NCI-H524 (cell line): ENCODE measurements at places on chromosomes 7 and 10.

GRCh38 chr7:4222676-4223075 lies 459.4 kb upstream of the FOXK1 start:
- DNase-seq: no peak

- no peak for DNase-seq
These were observed 35.2 kb downstream of the ATXN7L1 start for GRCh38 chr7:105840981-105841749.

GRCh38 chr7:112120696-112121217 lies 85.4 kb downstream of the DOCK4 start:
- DNase-seq: no peak

DNA sequence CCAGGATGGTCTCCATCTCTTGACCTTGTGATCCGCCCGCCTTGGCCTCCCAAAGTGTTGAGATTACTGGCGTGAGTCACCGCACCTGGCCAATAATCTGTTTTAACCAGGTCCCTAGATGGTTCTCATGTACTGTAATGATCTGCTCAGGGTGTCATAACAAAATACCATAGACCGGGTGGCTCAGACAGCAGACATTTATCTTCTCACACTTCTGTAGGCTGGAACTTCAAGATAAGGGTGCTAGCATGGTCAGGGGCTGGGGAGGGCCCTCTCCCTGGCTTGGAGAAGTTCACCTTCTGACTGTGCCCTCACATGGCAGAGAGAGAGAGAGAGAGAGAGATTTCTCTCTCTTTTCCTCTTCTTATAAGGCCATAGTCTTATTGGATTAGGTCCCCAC lies 279.4 kb upstream of the LYZL1 start:
- DNase-seq: no peak

- no peak for DNase-seq
These were observed 55.6 kb upstream of the SKAP2 start for GRCh38 chr7:26919906-26920493.

DNA sequence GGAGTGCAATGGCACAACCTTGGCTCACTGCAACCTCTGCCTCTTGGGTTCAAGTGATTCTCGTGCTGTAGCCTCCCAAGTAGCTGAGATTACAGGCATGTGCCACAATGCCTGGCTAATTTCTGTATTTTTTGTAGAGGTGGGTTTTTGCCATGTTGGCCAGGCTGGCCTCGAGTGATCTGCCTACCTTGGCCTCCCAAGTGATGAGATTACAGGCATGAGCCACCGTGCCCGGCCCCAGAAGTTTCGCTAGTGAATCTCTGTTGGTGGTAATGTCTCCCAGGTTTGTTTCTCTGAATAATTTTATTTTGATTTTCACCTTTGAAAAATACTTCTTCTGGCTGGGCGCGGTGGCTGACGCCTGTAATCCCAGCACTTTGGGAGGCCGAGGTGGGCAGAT lies 58.8 kb downstream of the ABRAXAS2 start:
- DNase-seq: no peak

DNA sequence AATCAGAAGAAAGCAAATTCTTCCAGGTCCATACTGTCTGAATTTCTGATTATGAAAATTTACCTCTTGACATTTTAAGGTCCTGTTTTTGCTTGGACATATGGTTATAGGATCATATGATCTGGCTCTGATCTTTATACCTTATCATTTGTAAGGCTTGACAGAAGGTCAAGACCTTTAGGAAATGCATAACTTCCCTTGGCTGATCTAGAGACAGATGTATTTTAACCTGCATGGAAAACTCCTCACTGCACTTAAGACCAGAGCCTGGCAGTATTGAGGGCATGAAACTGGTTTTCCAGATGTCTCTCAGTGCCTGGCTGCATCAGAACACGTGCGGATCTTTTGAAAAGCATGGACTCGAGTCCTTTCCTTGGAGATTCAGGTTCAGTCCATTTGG lies 55.9 kb downstream of the TRRAP start:
- DNase-seq: no peak

GRCh38 chr7:48337012-48337621 lies 165.9 kb downstream of the ABCA13 start:
- peak; percentile 19 for DNase-seq

GRCh38 chr10:46787321-46787615 lies 124.0 kb upstream of the PTPN20 start:
- peak; percentile 52 for DNase-seq

GRCh38 chr10:53952698-53953630 lies 848.1 kb downstream of the PCDH15 start:
- DNase-seq: no peak

DNA sequence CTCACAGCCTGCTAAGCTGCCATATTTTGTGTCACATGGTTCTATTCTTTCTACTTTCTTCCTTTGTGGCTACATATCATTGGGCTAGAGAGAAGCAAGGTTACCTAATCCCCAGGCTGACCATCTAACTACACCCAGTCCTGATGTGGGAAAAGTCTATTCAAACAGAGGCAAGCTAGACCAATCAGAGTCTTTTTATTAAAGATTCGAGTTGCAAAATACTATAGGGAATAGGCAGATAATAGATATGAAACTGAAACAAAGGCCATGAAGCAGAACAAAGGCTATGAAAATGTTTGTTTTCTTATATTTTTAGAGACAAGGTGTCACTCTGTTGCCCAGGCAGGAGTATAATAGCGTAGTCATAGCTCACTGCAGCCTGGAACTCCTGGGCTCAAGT lies 36.7 kb downstream of the MTERF1 start:
- no peak for DNase-seq

DNA sequence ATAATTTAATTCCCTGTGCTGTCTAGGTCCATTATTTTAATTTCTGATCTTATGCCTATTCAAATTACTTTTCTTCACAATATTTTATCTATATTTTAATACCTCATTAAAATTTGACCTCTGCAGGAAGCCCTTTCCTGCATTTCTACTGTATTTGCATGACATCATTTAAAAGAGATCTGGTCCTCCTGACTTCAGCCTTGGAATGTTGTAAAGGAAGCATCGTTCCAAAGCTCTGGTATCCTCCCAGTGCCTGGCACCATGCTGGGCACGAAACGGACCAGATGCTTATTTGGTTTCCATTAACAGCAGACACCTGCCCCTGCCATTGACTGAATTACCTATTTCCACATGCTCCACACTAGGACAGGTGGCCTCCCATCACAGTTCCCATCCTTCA lies 247.5 kb downstream of the KLF6 start:
- no peak for DNase-seq

- no peak for DNase-seq
These were observed 159.3 kb downstream of the PTPN20 start for GRCh38 chr10:47070541-47070940.

- DNase-seq: no peak
These were observed 30.7 kb downstream of the CNNM2 start for GRCh38 chr10:102948786-102949185.

DNA sequence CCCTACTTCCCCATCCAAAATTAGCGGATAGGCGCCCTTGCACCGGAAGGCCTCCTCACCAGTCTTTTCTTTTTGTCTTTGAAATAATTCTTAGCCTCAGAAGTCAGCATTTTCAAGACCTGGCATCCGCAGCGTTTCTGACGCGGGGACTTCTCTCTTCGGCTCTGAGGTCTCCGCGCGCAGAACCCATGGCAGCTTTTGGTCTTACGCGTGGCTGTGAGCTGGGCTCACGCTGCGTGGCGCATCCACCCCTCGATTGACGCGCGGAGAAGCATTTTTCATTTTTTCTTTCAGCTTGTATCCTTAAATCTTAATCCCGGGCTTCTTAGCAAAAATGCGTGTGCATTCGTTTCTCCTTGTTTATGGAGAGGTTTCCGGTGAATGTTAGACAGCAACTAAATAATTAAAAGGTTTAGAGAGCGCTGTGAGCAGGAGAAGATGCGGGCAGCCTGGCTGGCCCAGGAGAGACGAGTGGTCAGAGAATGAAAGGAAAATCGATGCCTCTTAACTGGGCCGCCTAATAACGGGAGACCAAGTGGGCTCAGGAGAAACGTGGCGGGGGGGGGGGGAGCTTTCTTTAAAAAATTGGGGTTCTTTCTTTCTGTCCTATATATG lies 2.0 kb upstream of the GATA3 start:
- no peak for DNase-seq

DNA sequence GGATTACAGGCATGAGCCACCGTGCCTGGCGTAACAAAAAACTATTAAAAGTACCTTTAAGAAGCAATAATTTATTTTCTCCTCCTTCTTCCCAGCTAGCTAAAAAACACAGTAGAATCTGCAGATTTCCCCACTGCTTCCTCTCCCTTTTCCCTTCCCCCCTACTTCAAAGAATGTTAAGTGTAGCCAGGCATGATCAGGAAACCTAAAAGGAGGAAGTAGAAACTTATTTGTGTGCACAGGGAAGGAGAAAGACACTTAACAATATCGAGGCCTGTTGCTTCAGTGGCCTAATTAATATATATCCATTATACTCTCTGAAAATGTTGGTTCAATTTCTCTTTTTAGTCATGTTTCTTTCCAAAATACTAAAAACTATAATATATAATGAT lies 127.7 kb downstream of the NRBF2 start:
- no peak for DNase-seq

- DNase-seq: no peak
These were observed 120.1 kb downstream of the WDFY4 start for GRCh38 chr10:48804740-48805182.

- no peak for DNase-seq
These were observed 57.8 kb downstream of the TCF7L2 start for GRCh38 chr10:113007821-113008220.

DNA sequence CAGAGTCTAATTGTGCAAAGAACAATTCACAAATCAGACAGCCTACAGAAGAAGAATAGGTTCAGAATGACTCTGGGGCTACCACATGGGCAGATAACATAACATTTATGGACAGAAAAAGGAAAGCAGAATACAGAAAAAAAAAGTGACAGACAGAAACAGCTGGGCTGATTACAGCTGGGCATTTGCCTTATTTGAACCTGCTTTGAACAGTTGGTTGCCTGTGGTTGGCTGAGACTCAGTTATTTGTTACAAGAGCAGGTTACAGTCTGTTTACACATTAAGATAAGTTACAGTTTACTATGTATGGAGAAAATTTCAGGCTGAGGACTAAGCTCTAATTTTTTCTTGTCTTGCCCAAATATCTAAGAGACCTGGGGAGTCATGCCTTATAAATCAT lies 327.2 kb downstream of the GALNT17 start:
- no peak for DNase-seq

DNA sequence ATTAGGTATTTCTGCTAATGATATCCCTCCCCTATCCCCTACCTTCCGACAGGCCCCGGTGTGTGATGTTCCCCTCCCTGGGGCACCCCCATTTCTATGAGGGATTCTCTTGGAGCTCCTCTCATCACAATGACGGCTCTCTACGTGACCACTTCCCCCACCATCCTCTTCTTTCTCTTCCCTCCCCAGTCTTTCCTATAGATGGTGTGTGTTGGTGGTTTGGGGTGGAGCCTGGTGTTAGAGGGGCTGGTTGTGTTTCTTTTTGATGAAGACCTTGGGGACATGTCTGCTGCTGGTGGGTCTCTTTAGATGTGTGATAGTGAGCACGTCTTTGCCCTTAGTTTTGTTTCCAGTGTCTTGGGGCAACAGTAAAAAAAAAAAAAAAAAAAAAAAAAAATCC lies 28.6 kb downstream of the RPS24 start:
- DNase-seq: no peak

DNA sequence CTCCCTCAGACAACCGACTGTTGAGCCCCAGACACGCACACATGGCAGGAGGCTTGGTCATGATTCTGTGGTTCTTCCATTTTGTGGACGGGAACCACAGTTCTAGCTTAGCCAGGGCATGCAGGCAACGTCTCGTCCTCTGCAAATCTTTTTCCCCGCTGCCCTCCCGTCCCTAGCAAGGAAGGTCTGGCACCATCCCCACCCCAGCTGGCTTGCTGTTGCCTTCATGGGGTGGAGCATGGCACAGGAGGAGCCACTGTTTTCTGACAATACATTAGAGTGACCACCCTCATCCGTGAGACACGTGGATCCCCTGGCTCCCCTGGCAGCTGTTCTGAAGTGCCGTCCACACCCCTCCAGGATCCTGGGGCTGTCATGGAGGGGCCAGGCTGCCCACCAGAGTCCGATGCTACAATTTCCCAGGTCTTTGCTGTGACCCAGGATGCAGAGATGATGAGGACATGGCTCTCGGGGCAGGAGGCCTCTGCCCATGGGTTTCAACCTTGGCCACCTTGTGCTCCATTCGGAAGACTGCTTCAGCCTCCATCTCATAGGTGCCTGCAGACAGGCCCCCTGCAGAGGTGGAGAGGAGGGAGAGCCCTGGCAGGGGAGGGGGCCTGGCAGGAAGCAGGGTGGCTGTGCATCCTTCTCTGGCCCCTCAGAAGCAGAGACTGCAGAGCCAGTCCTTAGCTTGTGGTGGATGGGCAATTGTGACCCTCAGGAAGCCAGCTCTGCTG lies 233.6 kb downstream of the GLRX3 start:
- DNase-seq: no peak

- DNase-seq: peak; percentile 85
These were observed 426.6 kb downstream of the PLXNA4 start for GRCh38 chr7:132149436-132150304.

DNA sequence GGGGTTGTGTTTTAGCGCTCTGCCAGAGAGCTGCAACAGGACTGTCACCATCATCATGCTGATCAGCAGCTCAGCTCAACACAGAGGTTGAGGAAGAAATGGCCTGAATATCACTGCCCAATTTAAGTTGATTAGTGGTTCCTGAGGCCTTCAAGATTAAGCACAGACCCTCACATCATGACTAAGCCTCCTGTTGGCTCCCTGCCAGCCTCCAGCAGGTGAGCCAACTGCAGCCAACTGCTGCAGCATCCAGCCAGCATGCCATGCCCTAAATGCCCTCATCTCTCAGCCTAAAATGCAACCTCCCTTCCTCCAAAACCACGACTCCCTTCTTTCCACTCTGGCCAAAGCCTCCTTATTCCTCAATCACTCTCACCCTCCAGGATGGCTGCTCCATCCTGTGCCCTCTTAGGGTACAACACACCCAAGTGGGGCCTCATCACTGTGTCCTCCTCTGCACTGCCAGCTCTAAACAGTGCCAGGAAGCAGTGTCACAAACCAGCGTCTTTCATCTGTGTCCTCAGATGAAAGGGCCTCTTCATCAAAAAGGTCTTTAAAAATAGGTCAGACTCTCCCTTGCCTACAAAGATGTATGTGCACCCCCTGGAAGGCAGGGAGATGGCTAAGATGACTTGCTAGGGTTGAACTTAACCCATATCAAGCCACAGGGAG lies 259.3 kb downstream of the ZEB1 start:
- DNase-seq: no peak

DNA sequence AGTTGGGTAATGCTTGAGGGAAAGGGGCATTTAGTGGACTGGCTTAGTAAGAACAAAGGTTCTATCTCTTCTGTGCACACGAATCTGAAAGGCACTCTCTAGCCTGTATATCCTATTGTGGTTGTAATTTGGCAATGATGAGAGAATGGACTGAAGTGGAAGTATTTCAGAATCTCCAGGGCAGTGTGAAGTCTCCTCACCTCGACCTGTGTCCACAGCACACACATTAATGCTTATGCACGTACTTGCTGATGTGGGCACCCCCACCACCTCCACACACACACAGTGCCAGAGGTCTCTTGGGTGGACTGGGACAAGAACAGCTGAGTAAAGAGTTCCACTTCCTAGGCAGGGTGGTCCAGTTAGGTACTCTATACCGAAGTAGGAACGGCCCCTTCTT lies 6.9 kb downstream of the SMC3 start:
- DNase-seq: no peak
